Hair follicle dermal papilla cell (primary cell): ENCODE measurements at places on chromosomes 11 and 22. TPM values are rescaled to one million over a fixed set of nuclear protein-coding genes. Genes with fewer than 3 reads are reported as not detected.

POU2AF3 gene
- total RNA-seq, result not detected in 2 replicates

MEI1 gene
- 0.32 and 0.73 TPM in 2 replicates for total RNA-seq

THAP7 gene
- 30.7 and 31.3 TPM in 2 replicates for total RNA-seq

HEPHL1 gene
- not detected in 2 replicates for total RNA-seq

SRRD gene
- 15.2 and 17.2 TPM in 2 replicates for total RNA-seq

CNGA4 gene
- total RNA-seq, result 0.16 TPM in 1 of 2 replicates, not detected in the other

SERPING1 gene
- total RNA-seq, result 22.2 and 24.5 TPM in 2 replicates

OOSP3 gene
- not detected in 2 replicates for total RNA-seq

ESAM gene
- total RNA-seq, result 0.61 TPM in 1 of 2 replicates, not detected in the other

C11orf58 gene
- total RNA-seq, result 116 and 132 TPM in 2 replicates

SCUBE1 gene
- under 0.01 TPM in 1 of 2 replicates, not detected in the other for total RNA-seq

GAS2 gene
- total RNA-seq, result 2.3 and 7.0 TPM in 2 replicates

OR10W1 gene
- not detected in 2 replicates for total RNA-seq

MMP20 gene
- total RNA-seq, result not detected in 2 replicates

PTPRCAP gene
- total RNA-seq, result 0.32 TPM in 1 of 2 replicates, not detected in the other

OR8A1 gene
- total RNA-seq, result under 0.01 TPM in 1 of 2 replicates, not detected in the other

C1QTNF5 gene
- total RNA-seq, result 28.6 and 30.8 TPM in 2 replicates

KCNQ1 gene
- not detected in 2 replicates for total RNA-seq

UBQLN3 gene
- total RNA-seq, result 0.12 and 0.16 TPM in 2 replicates

MUC6 gene
- total RNA-seq, result not detected in 2 replicates

GPR83 gene
- 0.16 TPM in 1 of 2 replicates, not detected in the other for total RNA-seq

P2RX3 gene
- total RNA-seq, result not detected in 2 replicates

THAP12 gene
- 43.2 and 48.4 TPM in 2 replicates for total RNA-seq

CHST1 gene
- 0.73 and 1.8 TPM in 2 replicates for total RNA-seq

IGSF22 gene
- total RNA-seq, result under 0.01 TPM in 1 of 2 replicates, not detected in the other

TREH gene
- not detected in 2 replicates for total RNA-seq

CASP5 gene
- total RNA-seq, result not detected in 2 replicates

BAIAP2L2 gene
- 0.32 and 0.49 TPM in 2 replicates for total RNA-seq

C11orf52 gene
- total RNA-seq, result 0.49 and 1.3 TPM in 2 replicates

CYP2R1 gene
- total RNA-seq, result 6.3 and 7.3 TPM in 2 replicates

NLRP6 gene
- not detected in 2 replicates for total RNA-seq

MYO18B gene
- not detected in 2 replicates for total RNA-seq

LARGE2 gene
- 0.16 TPM in 1 of 2 replicates, not detected in the other for total RNA-seq

DDX25 gene
- 0.16 TPM in 1 of 2 replicates, not detected in the other for total RNA-seq

DAGLA gene
- 2.2 and 3.4 TPM in 2 replicates for total RNA-seq

CASP1 gene
- total RNA-seq, result 11.4 and 11.5 TPM in 2 replicates

SPA17 gene
- total RNA-seq, result 4.4 and 5.2 TPM in 2 replicates

ADAMTS8 gene
- 0.12 and 0.16 TPM in 2 replicates for total RNA-seq

HTR3B gene
- not detected in 2 replicates for total RNA-seq
